ENCODE measurements at places on chromosomes 16 and 17.

- DNase-seq, result no peak
Observed at GRCh38 chr16:67425061-67425460, 5.9 kb upstream of the HSD11B2 start.

DNA sequence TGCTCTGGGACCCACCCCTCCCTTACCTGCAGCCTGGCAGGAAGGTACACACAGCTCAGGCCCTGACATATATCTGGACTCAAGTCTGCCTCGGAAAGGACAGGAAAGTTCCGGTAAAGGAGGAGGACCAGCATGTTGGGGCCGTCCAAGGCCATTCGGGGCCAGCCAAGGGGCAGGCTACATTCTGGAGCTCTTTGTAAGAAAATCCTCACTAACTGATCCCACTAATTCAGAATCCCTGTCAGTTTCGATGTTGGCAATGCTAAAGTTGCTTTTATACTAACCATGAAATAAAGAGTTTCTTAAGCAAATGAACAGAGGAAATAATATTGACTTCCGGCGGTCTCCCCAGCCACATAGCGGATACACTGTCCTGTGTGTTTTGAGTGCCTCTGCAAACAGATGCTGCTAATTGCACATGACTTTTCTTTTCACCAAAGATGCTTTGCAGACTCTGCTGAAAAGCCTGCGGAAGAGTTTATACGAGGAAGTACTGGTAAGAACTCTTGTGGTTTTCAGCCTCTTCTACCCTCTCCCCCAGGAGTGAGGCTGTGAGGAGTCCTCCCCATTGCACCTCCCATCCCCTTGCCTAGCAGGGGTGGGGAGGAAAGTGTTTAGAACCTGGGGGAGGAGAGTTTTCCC lies 54.8 kb downstream of the PLXDC1 start:
- DNase-seq, result no peak

DNA sequence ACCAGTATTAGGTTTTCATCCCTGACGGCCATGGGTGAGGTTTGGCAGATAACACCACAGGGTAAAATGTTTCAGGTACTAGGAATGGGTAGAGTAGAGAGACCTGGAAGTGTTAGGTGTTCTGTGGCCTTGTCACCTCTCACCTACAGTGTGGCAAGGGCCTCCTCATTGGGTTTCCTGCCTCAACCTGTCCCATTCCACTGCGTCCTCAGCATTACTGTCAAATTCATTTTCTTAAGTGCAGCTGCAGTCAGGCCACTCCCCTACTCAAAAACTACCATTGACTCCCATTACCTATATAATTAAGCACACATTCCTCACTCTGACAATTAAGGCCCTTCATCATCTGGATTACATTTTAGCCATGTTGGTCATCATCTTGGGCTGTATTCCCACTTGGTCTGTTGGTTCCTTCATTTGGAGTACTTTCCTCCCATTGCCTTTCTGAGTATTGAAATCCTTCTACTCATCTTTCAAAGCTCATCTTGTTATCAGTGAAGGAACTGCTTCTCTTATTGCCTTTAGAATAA lies 64.5 kb downstream of the NUP88 start:
- no peak for DNase-seq

- no peak for DNase-seq
Observed at GRCh38 chr16:19754644-19755036, 36.6 kb downstream of the IQCK start.

Measured in renal pelvis (tissue), 12 donors.